ENCODE measurements at places on chromosomes 11 and 22.

GRCh38 chr11:16361108-16361865 is 4.9 kb upstream of the SOX6 start:
- DNase-seq = no peak

DNA sequence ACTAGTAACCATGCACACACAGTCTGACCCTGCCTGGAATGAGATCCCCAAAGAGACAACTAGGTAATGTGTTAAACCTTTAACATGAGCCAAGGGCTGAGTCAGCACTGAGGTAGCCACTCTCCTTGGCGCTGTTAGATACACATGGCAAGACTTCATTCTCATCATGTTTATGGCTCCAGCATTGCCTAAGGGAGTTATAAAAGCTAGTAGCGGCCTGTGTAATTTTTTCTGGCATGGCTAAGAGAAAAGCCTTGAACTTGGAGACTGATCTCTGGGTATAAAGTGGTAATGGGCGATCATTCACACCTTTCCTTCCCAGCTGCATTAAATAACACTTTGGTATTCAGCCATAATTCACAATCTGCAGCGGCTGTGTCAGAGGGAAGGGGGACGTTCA is 779.7 kb upstream of the LRRC4C start:
- no peak for DNase-seq

- peak; percentile 9 for DNase-seq
Observed at GRCh38 chr11:29328961-29329441, 687.8 kb downstream of the KCNA4 start.

DNA sequence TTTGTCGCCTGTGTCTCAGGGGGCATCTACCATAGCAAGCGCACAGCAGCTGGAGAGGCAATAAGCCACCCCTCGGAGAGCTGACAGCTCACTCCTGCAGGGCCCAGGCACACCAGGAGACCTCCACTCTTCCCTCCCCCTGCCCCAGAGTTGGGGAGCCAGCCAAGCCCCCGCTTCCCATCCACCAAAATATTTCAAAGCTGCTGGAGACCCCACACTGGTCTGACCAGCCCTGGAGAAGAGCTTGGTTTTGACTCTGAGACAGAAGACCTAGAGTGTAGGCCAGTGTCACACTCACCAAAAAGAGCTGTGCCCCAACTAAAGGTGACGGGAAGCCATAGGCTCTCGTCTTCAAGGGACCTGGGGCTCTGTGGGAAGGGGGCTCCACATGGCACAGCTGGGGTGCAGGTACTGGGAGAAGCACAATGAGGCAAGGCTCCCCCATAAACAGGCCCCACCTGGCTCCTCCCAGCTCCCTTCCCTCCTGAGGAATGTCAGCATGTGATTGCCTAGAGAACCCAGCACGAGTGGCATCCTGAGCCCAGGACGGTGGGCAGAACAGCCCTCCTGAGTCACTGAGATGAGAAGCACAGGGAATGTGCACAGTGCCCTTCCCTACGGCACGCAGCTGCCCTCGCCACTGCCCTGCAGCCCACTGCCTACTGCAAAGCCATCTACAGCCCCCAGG is 5.8 kb upstream of the GNAZ start:
- no peak for DNase-seq

DNA sequence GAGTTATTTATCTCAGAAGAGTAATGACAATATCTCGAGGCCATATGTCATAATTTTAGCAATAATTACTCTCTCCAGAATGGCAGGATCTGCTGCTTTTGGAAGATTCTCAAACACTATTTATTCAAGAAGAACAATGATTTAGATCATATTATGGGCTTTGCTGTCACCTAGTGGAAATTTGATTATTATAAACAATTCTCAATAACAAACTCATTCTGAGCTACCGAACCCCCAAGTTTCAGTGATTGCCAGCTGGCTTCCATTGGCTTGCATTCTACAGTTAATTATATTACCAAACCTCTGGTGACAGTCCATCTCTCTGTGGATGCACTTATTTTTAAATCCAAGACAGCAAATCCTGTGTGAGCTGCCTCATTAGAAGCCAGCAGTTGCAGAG is 27.9 kb upstream of the SLC36A4 start:
- peak; percentile 77 for DNase-seq

DNA sequence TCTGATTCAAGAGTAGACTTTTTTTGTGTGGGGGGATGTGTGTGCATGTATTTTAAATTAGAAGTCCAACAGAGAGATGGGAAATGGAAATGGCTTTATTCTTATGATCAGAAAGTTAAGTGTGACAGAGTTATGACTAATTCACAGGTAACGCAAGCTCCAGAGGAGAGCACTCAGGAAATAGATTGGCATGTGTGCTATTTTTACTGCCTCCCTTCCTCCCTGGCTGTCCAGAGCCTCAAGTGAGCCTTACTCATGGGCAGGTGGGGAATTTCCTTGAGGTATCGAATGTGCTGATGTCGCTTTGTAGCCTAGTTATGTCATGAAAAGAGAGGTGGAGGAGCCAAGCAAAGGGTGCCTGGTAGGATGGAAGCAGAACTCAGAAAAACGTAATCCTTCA is 70.3 kb upstream of the BDNF start:
- no peak for DNase-seq

GRCh38 chr11:36469063-36469462 is 41.0 kb downstream of the TRAF6 start:
- DNase-seq = no peak

DNA sequence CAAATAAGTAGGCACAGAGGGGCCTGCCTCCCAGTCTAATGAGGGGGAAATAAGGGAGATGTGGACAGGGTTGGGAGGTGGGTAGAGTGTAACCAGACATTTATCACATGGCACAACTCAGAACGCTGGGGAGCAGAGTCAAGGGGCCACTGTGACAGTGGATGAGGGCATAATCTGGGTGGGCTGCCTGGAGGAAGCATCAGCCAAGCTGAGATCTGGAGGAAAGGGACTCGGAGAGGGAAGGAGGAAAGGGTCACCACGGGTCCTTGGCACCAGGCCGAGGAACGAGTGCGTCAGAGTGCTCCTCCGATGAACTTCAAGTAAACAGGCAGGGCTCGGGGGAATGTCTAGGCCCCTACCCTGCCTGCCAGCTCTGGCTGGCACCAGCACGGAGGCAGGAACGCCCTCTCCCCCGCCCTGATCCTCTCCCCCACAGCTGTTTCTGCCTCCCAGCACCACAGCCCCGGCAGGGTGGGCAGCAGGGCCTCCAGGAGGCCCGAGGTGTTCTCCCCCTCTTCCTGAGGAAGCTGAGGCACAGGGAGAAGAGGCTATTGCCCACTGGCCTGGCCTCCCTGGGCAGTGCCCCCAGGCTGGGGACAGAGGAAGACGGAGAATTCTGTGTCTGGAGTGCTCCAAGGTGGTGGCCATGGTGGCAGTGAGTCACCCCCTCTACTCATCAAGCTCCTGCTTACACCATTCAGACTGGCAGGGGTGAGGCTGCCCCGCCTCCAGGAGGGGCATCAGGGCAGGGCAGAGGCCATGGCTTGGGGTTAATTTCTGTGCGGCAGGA is 4.2 kb downstream of the ALDH3B1 start:
- DNase-seq = no peak

DNA sequence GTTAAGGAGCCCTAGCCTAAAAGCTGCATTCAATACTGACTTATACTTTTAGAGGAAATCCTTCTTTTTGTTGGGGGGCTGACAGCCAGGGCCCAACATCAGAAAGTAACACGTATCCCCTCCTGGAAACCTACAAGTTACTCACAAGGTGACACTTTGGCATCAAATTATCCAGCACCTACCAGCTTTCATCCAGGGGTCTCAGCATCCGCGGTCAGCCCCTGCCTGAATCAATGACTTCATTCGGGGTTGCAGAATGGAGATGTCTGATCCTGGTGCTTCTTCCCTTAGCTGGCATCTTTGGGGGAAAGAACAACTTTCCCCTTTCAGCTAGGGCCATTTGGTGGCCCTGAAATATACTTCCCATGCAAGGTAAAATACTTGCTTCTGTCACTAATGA is 5.3 kb upstream of the NAP1L4 start:
- no peak for DNase-seq

DNA sequence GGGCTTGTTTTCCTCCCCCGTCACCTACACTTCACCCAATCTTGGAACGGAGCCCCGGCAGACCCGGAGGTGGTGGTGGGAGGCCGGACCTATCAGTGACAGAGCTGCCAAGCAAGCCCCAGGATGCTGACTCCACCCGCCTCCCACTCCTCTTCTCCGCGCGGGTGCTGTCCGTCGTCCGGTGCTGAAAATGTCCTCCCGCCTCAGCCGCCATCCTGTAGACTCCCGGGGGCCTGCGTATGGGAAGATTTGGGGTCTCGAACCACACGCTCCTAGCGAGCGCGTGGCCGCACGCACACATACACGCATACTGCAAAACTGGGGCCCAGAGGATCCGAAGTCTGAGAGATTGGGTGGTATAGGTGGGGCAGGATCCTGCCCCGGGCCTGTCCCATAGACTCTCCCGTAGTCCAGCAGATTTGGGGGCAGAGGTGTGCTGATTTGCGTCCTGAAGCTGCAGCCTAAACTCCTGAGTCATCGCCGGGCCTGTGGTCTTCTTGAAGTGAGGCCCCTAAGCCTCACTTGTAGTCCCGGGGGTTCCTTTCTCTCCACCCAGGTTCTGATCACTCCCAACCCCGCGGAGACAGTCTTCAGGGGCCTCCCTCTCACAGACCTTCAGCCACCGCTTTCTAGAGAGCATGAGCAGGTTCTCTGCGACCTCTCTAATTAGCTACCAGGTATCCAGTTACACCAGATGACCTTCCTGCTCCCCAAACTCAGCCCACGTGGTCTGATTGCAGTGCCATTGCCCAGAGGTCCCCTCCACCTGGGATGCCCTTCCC is 796 bp upstream of the YIF1A start:
- DNase-seq = no peak
